ENCODE measurements at places on chromosomes 13 and 19. TPM values are rescaled to one million over a fixed set of nuclear protein-coding genes. Genes with fewer than 3 reads are reported as not detected.

DNA sequence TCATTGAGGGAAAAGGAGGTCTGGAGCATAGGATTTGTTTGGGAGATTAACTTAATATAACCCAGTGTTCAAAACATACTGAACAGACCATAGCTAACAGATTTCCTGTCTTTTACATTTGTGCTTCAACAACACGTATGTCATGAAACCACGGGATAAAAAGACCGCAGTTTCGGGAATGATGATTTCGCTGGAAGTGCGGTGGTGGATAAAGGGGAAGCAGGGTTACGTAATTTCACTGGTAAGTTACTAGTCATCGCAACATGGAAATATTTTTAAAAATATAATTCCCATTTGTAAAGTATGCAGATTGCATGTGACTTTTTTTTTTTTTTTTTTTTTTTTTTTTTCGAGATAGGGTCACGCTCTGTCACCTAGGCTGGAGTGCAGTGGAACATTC, 237.4 kb downstream of the LMO7 start:
- no peaks in the 10 kb centered on the region for H3K36me3 ChIP-seq
- H3K4me1 ChIP-seq, result peaks cover 13% of the 10 kb centered on the region
- no peak overlapping the region for H3K27ac ChIP-seq
- no peak overlapping the region for H3K4me3 ChIP-seq
- no peaks in the 10 kb centered on the region for H3K27me3 ChIP-seq
- DNase-seq, result no peak

DNA sequence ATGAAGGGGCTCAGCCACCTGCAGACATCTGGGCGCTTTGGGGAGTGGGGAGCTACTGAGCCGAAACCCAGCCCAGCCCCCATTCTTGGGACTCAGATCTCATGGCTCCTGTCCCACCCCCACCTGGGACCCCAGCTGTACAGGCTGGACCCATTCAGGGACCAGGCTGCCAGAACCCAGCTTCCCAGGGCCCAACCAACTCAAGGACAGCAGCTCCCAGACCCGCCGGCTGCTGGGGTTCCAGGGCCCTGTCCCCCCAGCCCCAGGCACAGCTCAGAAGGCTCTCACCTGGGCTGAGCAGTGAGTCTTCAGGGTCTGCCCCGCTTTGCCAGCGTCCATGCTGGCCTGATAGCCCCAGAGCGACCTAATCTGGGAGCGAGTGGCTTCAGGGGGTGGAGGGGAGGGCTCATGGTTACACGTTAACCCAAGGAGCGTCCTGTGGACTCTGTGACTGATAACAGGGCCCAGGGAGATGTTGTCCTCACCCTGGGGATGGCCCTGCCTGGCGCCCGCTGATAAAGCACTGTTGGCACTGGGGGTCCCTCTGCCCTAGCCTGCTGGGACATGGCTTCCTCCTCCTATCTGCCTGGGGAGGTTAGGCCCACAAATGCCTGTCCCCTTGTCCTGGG, at the start of gene TMEM86B:
Gene TMEM86B, minus strand, starts transcription at position 361 of the 629 bp plus-strand sequence. Its CDS starts 22 bp downstream, at position 339.
- no peaks in the 10 kb centered on the region for H3K4me1 ChIP-seq
- H3K36me3 ChIP-seq, result peaks cover 34% of the 10 kb centered on the region
- H3K27me3 ChIP-seq, result no peaks in the 10 kb centered on the region
- H3K27ac ChIP-seq, result no peak within 1 kb of the TSS
- no peak within 1 kb of the TSS for H3K4me3 ChIP-seq

DNA sequence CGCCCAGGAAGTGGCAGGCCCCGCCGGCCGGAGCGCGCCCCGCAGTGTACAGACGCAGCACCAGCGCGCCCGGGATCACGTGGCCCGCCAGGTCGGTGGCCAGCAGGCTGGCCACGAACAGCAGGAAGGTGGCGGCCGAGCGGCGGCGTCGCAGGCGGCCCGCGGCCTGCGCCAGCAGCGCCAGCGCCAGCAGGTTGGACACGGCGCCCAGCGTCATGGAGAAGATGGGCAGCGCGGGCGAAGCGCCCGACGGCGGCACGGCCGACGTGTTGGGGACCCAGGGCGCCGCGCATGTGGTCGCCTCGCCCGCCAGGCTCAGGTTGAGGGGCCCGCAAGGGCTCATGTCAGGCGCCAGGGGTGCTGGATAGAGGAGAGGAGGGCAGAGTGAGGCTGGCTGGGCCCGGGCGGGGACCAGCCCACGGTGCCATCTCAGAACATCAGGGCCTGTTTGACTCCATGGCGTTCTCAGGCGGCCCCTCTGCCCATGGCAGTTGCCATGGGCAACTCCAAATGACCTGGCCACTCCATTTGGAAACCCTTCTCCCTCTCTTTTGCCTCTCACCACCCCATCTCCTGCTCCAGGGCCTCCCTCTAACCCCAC, 1.1 kb downstream of the PTGER1 start:
- H3K4me1 ChIP-seq, result peaks cover 4% of the 10 kb centered on the region
- no peak for DNase-seq
- no peaks in the 10 kb centered on the region for H3K27me3 ChIP-seq
- no peaks in the 10 kb centered on the region for H3K36me3 ChIP-seq

DNA sequence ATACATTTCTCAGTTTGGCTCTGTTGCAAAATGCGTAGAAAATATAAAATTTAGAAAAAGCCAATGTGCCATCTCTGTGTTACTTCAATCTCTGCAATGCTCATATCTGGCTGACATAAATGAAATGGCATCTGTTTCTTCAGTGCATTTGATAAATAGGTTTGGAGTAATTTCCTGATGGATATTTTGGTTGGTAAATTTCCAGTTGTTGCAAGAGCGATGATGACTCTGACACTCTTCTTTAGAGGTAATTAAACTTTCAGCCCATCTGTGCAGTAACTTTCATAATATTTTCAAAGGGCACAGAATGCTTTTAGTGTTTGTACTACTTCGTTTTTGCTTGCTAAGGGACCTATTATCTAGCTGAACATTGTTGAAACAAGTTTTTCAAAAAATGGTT, 1286.4 kb downstream of the PCDH9 start:
- no peak overlapping the region for H3K27ac ChIP-seq
- H3K36me3 ChIP-seq, result no peaks in the 10 kb centered on the region

- no peaks in the 10 kb centered on the region for H3K27me3 ChIP-seq
- H3K36me3 ChIP-seq, result peaks cover 30% of the 10 kb centered on the region
- peak within 1 kb of the TSS; percentile 80 for H3K27ac ChIP-seq
Measured at GRCh38 chr19:35717665-35718344, at the start of gene KMT2B. Gene KMT2B (plus strand): TSS chr19:35718003. CDS start chr19:35718019, 16 bp downstream.

DNA sequence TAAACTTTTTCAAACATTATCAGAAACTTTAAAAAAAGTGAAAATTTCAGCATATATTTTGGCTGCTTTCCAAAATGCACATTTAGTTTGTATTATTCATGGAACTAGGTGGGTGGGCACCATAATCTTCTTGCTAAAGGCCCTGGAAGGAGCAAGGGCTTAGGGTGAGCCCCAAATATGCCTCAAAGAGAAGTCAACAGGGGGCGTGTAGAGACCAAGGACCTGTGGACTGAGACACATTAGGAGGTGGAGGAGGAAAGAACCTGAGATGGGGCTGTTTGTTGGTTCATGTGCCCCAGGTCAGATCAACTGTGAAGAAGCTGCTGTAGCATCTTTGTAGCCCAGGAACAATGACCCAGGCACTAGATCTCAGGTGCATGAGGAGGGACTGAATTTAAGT, 79.6 kb upstream of the OLFM4 start:
- H3K4me3 ChIP-seq, result no peak overlapping the region
- H3K4me1 ChIP-seq, result no peaks in the 10 kb centered on the region
- DNase-seq, result no peak

DNA sequence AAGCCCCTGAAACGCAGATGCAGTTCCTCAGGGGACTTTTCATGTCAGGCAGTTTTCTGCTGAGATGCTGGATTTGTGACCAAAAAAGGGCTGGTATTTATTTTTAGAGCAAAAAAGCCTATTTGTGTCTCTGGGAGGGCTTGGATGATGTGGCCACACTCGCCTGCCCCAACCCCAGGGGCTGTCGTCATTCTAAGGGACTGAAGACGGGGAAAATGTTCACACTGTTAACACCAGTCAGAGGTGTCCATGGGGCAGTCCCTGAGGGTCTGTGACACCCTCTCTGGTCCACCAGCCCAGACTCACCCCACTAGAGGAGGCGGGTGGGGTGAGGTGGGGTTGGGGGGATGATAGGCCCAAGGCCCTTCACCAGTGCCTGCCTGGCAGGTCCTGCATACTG, 15.9 kb upstream of the EPHX3 start:
- no peaks in the 10 kb centered on the region for H3K4me1 ChIP-seq
- peaks cover 98% of the 10 kb centered on the region for H3K36me3 ChIP-seq
- no peak overlapping the region for H3K4me3 ChIP-seq
- no peak for DNase-seq

ZNF560 gene
- total RNA-seq, result not detected

DNA sequence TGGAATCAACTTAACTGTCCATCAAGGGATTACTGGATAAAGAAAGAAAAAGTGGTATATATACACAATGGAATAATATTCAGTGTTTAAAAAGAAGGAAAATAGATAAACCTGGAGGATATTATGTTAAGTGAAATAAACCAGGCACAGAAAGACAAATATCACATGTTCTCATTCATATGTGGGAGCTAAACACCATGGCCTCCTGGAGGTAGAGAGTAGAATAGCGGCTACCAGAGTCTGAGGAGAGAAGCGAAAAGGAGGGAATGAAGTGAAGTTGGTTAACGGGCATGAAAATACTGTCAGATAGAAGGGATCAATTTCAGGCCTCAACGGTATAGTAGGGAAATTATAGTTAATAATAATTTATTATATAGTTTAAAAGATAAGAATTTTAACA, 147.5 kb upstream of the OBI1 start:
- H3K4me1 ChIP-seq, result no peaks in the 10 kb centered on the region
- no peaks in the 10 kb centered on the region for H3K36me3 ChIP-seq
- no peaks in the 10 kb centered on the region for H3K27me3 ChIP-seq
- no peak overlapping the region for H3K27ac ChIP-seq
- no peak for DNase-seq
- no peak overlapping the region for H3K4me3 ChIP-seq

DNA sequence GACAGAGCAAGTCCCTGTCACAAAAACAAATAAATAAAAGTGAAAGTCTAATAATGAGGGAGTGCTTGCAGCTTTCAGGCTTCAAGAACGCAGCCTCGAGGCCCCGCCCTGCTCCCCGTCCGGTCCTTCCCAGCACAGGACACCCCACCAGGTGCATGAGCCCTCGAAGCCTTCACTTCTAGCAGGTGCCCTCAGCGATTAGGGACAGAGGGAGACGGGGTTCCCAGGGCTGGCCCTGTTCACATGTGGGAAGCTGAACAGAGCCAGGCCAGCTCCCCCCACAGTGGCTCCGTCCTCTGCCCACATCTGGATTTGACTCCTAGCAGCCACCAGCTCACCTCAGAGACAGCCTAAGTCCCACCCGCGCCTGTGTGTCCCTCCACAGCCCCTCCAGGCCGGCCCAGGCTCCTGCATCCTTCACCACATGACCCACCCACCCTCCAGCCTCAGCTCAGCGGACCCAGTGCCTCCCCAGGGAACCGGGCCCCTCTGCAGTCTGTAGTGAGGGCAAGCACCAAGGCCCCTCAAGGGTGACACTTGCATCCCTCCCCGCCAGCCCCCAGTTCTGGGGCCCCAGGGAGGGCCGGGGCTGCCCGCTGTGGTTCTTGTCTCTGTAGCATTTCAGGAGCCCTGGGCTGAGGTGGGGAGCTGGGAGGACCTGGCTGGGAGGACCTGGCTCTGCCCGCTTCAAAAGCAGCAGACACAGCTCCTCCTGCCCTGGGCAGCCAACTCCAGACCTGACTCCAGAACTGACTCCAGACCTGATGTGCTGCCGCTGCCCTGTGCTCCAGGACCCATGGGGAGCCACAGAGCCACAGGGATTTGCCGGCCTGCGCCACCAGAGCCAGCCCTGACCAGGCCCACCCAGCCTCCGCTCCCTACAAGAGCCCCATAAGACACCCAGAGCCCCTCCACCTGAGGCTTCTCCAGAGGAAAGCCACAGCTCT, 27.2 kb downstream of the GPX4 start:
- H3K36me3 ChIP-seq, result peaks cover 11% of the 10 kb centered on the region
- peak overlapping the region; percentile 81 for H3K4me3 ChIP-seq
- DNase-seq, result peak; percentile 24
- no peaks in the 10 kb centered on the region for H3K27me3 ChIP-seq
- peak overlapping the region; percentile 98 for H3K27ac ChIP-seq
- H3K4me1 ChIP-seq, result peaks cover 35% of the 10 kb centered on the region

DNA sequence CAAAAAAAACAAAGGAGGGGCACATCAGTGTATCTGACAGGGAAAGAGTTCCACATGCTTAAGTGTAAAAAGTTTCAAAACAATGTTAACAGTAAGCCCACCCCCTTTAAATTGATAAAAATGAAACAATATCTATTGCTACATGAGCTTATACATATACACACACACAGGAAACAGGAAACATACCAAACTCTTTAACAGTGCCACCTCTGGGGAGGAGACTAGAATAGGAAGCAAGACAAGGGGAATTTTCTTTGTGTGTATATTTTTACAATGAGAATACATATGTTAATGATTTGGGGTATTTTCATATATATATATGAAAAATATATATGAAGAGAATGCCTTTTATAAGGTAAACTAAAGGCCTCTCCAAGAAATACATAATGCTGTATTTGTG, 44.7 kb downstream of the TPT1 start:
- H3K27me3 ChIP-seq, result no peaks in the 10 kb centered on the region
- H3K4me1 ChIP-seq, result peaks cover 30% of the 10 kb centered on the region
- no peak overlapping the region for H3K4me3 ChIP-seq
- no peak for DNase-seq
- no peak overlapping the region for H3K27ac ChIP-seq
- no peaks in the 10 kb centered on the region for H3K36me3 ChIP-seq

CASP14 gene
- not detected for total RNA-seq

LILRB1 gene
- 56.5 TPM for total RNA-seq

DNA sequence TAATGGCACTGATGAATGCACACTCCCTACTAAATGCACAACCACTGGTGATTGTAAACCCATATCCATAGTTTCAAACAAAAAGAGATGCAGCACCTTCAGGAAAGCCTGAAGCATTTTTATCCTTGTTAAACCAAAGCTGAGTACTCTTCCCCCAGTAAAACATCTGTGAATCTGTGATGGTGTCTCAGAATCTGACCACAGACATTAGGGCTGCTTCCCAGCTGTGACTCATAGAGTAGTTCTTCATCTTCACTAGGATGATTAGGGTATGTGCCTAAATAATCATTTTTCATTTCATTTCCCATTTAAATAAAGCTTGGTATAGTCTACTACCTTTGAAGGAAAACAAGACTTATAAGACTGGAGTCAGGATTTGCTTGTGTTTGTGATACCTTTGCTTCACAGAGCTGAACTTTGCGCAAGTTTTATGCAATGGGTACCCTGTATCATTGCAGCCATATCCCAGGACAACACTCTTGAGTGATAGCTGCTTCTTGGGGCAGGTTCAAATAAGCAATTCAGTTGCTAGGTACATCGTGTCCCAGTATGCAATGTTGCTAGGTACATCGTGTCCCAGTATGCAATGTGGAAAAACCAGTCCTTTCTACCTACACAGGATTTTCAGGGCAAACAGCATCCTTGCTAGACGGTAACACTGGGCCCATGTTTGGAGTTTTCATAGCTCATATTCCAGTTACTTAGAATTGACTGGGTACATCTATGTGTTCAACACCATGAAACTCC, 277.1 kb downstream of the IRS2 start:
- no peak overlapping the region for H3K27ac ChIP-seq
- H3K4me3 ChIP-seq, result no peak overlapping the region
- H3K36me3 ChIP-seq, result no peaks in the 10 kb centered on the region
- no peak for DNase-seq

- no peaks in the 10 kb centered on the region for H3K36me3 ChIP-seq
- H3K27ac ChIP-seq, result no peak overlapping the region
- H3K4me1 ChIP-seq, result peaks cover 6% of the 10 kb centered on the region
- no peak overlapping the region for H3K4me3 ChIP-seq
- DNase-seq, result no peak
Measured at GRCh38 chr19:3477951-3478350, 2.4 kb downstream of the SMIM24 start.

GZMM gene
- total RNA-seq, result 81.4 TPM

GRCh38 chr13:95020298-95020987, 280.8 kb downstream of the ABCC4 start:
- H3K27me3 ChIP-seq, result no peaks in the 10 kb centered on the region
- no peak overlapping the region for H3K4me3 ChIP-seq
- DNase-seq, result no peak

All from naive thymus-derived CD4-positive, alpha-beta T cell (primary cell).